ENCODE measurements at places on chromosomes 5 and 9. TPM values are rescaled to one million over a fixed set of nuclear protein-coding genes. Genes with fewer than 3 reads are reported as not detected.

The C1QTNF2 gene
- 2.0 TPM for total RNA-seq

DNA sequence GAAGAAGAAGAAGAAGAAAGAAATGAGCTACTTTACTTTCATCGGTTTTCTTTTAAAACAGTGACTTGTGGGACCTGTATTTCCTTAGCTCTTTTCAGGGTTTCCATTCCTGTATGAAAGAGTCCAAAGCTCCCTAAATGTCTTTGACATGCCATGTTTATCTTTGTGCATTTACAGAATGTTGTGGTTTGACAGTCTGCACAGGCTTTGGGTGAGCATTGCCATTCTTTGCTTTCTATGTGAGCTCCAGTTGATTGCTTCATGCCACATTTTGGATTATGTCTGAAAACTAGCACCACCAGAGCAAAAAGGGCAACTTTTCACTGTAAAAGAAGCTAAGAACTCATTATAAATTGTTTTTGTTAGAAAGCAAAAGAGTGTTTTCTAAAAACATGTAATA is 733.4 kb downstream of the TLE4 start:
- DNase-seq = no peak

GRCh38 chr5:129653057-129653375 is 94.9 kb upstream of the MINAR2 start:
- no peak for DNase-seq

GRCh38 chr5:157532022-157532421 is 43.6 kb downstream of the ADAM19 start:
- DNase-seq = no peak

The HMMR gene
- total RNA-seq = 1.2 TPM

DNA sequence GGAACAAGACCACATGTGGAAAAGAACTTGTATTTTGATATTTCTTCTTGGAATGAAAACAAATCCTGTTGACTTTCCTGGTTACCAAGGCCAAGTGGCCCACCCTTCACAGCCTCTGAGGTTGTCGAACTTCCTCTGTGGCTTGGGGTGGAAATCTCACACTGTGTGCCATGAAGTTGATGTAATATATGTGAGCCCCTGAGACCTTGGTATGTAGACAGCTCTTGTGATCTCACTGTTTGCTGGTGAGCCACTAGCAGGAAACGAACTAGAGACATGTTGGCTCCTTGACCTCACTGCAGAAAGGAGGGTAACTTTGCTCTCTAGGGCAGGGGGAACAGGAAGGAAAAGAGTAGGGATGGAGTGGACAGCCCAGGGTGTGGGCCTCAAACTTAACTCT is 159.4 kb downstream of the ARHGAP26 start:
- no peak for DNase-seq

- no peak for DNase-seq
These were observed 24.6 kb downstream of the NKD2 start for GRCh38 chr5:1033178-1033577.

The SLC22A4 gene
- 3.4 TPM for total RNA-seq

DNA sequence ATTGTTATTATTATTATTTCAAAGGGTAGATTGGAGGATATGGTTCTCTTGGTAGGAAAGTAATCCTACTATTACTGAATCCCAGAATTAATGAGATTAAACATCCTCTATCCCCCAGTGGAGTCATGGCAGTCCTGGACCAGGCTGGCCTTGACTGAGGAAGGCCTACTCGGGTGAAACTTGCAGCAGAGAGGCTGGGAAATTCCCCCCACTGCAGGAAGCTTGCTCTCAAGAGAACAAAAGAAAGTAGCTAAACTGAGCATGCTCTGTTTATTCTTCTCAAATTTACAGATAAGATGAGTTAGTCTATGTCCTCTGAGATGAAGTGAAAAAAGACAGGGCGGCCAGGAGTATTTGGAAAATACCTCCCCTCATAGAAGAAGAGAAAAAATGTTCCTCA is 233.9 kb upstream of the RPS23 start:
- no peak for DNase-seq

The ARSI gene
- total RNA-seq = 2.1 TPM

GRCh38 chr9:90802386-90802985 is 867 bp downstream of the SYK start:
- no peak for DNase-seq

The IQGAP2 gene
- 2.5 TPM for total RNA-seq

- no peak for DNase-seq
These were observed 943 bp downstream of the CLTB start for GRCh38 chr5:176415240-176415951.

DNA sequence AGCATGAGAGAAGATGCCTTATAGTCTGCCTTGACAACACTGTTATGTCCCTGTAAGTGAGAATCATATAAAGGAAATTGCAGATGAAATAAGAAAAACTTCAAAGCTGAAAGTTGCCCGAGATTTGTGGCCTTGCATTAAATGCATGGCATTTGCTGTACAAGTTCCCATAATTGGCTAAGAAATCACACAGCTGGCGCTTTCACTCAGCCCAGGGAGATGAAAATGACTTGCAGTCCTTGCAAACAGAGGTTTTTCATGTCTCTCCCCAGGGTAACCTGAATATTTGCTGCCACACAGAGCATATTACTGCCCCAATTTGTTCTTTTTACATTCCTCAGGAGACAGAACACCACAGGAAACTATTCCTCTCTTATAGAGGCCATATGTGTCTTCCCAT is 174.8 kb downstream of the FAM114A2 start:
- DNase-seq = no peak

The RNF180 gene
- total RNA-seq = 3.4 TPM

- no peak for DNase-seq
These were observed 378.0 kb downstream of the MLLT3 start for GRCh38 chr9:20244271-20244670.

The GHR gene
- 4.3 TPM for total RNA-seq

DNA sequence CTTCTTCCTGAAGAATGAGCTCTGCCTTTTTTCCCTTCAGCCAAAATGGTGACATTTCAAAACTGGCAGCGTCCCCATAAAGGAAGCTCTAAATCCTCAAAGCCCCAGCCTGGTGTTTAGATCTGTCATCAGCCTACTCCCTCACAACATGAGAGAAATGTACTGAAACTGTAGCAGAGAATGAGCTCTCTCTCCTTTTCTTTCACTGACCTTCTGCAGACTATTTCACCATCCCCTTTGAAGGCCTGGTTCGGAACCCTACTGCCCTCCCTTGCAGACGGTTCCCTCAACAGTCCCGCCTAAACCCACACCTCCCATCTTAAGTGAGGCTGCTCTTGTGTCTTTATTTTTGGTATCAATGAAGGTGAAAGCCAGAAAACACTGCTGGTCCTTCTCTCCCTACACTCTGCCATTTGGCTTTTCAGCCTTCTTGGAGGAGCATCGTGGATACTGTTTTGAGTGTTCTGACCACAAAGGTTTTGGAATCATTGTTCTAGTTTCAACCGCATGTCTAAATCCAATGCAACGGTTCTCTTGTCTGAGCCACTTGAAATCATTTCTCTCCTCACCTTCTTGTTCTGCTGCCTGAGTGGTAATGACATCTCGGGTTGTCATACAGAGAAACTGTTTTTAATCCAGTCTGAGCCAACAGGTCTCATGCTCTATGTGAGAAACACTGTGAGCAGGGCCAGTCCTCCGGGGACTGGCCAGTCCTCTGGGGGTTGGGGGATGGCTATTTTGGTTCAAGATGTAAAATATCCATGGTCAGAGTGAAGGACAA is 39.0 kb downstream of the ITK start:
- no peak for DNase-seq

DNA sequence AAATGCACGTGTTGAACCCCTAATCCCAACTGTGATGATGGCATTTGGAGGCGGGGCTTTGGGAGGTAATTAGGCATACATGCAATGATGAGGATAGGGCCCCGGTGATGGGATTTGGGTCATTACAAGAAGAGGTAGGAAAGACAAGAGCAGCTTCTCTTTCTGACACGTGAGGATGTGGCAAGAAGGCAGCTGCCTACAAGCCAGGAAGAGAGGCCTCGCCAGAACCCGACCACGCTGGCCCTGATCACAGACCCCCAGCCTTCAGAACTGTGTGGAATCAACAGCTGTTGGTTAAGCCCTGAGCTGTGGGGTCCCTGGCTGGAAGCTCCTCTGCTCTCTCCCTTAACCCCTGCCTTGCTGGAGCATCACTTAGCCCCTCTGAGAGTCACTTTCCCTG is 57.5 kb downstream of the COL23A1 start:
- no peak for DNase-seq

DNA sequence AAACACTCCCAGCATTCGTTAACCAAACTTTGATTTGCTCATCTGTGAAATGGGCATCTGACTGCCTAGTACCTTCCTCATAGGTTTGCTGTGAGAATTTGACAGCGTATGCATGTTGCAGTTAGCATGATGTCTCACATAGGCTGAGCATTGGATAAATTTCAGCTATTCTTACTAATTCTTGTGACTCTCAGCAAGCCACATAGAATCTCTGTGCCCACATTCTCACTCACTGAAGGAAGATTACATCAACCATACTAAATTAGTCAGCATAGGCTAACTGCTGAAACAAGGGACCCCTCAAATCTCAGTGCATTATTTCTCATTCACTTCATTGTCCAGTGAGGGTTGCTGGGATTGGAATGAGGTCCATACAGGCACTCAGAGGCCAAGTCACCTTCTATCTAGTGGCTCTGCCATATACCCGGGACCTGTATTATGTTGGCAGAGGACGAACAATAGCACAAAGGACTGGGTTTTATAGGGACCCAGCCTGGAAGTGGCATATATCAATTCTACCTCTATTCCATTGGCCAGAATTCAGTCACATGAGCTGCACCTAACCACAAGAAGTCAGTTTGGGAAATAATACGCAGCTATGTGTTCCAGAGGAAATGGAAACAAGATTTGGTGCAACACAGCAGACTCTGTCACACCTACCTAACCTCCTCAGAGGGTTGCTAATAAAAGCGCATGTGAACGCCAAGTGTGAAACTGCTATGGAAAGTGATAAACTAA is 4.2 kb upstream of the PTGER4 start:
- no peak for DNase-seq

The COQ4 gene
- total RNA-seq = 34.9 TPM

The ZNF454 gene
- 0.18 TPM for total RNA-seq

The TMEM252 gene
- not detected for total RNA-seq

GRCh38 chr5:131926168-131926567 is 19.3 kb downstream of the MEIKIN start:
- DNase-seq = no peak

The ZFP37 gene
- total RNA-seq = 3.6 TPM

The SPATA31A3 gene
- total RNA-seq = not detected

The TAF11L9 gene
- total RNA-seq = not detected

DNA sequence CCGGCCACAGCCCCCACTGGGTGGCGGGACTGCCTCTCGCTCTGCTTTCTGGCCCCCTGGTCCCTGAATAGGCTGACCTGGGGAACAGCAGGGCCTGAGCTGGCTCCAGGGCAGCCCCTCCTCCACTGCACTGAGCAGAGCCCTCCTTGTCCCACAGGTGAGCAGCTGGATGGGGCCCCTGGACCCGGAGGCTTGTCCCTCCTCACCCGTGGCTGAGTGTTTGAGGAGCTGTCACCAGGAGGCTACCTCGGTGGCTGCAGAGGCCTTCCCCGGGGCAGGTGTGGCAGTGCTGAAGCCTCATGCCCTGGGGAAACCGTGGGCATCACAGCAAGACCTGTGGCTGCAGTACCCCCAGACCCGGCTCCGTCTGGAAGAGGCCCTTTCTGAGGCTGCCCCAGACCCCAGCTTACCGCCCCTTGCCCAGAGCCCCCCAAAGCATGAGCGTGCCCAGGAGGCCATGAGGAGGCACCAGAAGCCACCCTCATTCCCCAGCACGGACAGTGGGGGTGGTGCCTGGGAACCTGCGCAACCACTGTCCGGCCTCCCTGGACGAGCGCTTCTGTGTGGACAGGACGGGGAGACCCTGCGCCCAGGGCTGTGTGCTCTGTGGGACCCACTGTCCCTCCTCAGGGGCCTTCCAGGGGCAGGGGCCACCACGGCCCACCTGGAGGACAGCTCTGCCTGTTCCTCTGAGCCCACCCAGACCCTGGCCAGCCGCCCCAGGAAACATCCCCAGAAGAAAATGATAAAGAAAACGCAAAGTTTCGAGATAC is 28.5 kb upstream of the LRRC14B start:
- no peak for DNase-seq

The NR2F1-AS1 gene
- 11.8 TPM for total RNA-seq

The FOXD4L3 gene
- not detected for total RNA-seq

The PSAT1 gene
- 308 TPM for total RNA-seq

GRCh38 chr9:81754245-81754644 is 64.9 kb upstream of the TLE1 start:
- DNase-seq = peak; percentile 38

DNA sequence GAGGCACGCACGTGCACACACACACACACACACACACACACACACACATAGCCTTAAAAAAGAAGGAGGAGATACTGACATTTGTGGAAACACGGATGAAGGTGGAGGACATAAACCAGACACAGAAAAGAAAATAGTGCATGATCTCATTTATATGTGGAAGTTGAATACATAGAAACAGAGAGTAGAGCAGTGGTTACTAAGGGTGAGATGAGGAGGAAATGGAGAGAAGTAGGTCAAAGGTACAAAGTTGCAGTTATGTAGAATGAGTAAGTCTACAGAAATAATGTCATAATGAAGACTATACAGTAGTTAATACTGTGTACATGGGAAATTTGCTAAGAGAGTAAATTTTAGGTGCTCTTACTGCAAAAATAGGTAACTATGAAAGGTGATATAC is 412.2 kb upstream of the CDH9 start:
- DNase-seq = no peak

The EMB gene
- total RNA-seq = 0.16 TPM

DNA sequence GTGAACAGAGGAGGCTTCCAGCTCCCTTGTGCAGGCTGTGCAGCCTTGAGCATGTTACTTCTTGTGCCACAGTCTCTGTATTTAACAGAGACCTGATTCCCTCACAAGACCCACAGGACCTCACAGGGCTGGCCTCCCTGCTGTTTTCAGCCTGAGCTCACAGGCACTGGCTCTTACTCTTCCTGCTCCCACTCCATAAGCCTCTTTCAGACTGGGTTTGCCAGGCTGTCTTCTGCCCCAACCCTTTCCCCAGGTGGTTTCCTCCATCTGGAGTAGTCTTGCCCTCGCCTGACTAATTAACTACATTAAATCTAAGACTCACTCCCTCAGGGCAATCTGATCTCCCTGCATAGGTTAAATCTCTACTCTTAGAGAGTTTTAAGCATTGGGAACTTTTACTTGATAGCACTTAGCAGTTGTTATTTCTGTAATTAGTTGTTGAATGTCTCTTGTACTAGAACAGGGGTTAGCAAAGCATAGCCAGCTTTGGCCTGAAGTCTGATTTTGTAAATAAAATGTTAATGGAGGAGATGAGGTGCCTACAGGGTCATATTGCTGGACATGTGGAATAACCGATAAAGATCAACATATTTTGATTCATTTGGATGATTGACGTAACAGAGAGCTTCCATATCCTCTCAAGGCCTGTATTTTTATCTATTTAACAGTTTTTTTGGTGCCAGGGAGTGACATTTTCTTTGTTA is 28.6 kb upstream of the SPATA31E1 start:
- DNase-seq = no peak

The SMIM32 gene
- not detected for total RNA-seq

GRCh38 chr5:541539-542318 is 17.5 kb upstream of the SLC9A3 start:
- no peak for DNase-seq

The IFNA2 gene
- total RNA-seq = not detected

GRCh38 chr5:117242028-117242427 is 667.4 kb upstream of the SEMA6A start:
- DNase-seq = no peak
